KBM-7 (cell line): ENCODE measurements at places on chromosomes 2 and 18.

DNA sequence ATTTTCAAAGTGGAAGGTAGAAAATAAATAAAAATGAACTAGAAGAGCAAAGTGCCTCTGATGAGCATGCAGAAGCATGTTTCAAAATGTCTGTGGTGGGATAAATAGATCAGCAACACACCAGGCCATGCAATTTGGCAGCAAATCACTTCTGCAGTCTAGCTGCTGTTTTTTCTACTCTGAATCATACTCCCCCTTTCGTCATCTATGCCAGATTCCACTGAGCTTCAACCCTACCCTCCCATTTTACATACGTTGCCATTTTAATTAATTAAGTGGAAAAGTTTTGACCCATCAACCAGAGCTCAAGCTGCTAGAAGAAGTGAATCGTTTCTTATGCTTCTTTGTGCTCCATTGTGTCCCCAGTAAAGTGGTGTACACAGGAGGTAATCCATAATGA is 79.3 kb downstream of the NRXN1 start:
- no peak for DNase-seq

DNA sequence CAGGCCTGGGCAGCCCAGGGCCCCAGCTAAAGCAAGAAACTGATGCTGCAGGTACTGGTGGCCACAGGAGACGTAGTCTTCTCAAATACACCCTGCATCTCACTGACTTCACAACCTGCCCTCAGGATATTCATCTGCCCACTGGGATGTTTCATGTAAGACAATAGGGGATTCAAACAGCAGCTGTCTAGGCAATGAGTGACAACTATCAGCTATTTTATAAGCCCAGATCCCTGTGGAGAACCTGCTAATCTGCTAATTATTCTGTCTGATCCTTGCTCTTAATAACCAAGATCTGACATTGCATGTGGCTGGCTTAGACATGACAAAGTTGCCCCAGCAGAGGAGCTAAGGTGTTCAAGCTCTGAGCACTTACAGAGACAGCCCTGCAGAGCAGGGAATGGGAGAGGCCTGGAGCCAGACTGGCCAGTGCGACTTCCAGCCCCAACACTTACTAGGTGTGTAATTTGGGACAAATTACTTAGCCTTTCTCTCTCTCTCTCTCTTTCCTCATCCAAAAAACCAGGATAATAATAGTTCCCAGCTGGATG is 28.6 kb downstream of the SIGLEC15 start:
- no peak for DNase-seq

- DNase-seq: no peak
Measured at GRCh38 chr2:85018049-85018447, 47.1 kb downstream of the KCMF1 start.

DNA sequence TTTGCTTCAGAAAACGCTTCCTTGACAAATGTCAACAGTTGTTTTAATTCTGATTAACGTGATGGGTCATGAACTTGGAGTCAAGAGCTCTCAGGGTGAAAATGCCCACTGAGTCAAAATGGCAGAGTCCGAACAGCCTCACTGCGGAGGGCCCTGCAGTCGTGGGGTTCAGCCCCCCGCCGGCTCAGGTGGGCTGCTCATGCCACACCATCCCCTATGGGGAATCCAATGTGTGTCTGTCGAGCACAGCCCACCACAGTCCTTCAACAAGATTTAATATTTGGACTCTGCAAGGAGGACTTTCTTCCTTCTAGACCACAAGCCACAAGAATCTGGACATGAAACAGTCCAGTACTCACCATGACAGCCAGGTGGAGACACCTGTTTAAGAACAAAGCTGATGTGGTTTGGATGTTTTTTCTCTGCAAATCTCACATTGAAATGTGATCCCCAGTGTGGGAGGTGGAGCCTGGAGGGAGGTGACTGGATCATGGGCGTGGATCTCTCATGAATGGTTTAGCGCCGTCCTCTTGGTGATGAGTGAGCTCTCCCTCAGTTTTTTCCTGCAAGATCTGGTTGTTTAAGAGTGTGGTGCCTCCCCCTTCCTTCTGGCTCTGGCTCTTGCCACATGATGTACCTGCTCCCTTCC is 201.0 kb downstream of the NDUFA10 start:
- peak; percentile 8 for DNase-seq

- no peak for DNase-seq
Measured at GRCh38 chr18:74935434-74935833, 273.5 kb downstream of the PTGR3 start.

DNA sequence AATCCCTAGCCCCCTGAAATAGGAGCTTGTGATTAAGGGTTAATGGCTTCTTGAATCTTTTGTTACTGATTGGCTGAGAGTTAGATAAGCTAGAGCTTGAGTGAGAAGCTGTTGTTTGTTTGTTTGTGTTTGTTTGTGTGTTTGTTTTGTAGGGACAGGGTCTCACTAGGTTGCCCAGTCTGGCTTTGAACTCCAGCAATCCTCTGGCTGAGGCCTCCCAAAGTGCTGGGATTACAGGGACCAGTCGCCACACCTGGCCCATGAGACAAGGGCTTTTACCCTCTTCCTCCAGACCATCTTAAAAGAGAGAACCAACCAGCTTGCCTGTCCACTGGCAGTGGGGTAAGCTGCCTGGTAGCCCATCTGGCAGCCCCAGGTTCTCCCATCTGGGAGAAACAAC is 58.1 kb downstream of the SH2D6 start:
- DNase-seq: no peak

- no peak for DNase-seq
Measured at GRCh38 chr2:98747888-98748287, 17.0 kb upstream of the MGAT4A start.

DNA sequence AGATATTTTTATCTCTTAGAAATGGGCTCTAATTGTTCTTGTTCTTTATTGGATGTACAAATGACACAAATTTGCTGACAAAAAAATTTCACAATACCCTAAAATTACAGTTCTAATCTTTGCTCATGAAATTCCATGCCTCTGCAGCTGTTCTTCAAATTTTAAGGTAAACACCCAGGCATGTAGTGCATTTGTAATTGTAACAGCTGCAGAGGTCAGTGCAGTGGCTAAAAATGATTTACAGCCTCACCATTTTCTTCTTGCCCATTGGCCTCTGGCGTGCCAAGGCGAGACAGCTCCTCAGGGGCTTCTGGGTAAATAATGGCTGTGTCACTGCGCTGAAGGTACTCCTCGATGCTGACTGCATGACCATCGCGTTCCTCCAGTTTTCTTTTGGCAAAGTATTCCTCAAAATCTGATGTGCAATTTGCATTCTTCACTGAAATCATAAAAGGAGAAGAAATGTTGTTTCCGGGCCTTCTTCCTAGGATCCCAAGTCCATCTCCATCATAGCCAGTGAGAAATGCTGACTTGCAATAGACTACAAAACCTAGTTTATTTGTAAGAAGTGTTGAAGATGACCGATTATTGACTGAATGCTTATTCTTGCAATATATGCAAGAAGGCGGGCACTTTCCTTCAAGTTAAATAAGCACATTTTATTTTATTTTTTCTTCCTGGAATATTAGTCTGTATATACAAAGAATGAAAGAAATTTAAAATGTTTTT is 115.2 kb downstream of the ZEB2 start:
- DNase-seq: no peak

GRCh38 chr2:239245107-239245506 is 155.7 kb downstream of the HDAC4 start:
- no peak for DNase-seq
